ENCODE measurements at places on chromosomes 3 and 15. TPM values are rescaled to one million over a fixed set of nuclear protein-coding genes. Genes with fewer than 3 reads are reported as not detected.

Gene NUSAP1
- 89.6 TPM for total RNA-seq

Gene SATB1
- total RNA-seq = 49.2 TPM

Gene ISL2
- 0.29 TPM for total RNA-seq

Gene PLA2G4E
- total RNA-seq = 0.29 TPM

Gene GP9
- 3.8 TPM for total RNA-seq

Gene C2CD4A
- total RNA-seq = 0.35 TPM

Gene AP3B2
- total RNA-seq = 2.1 TPM

Gene CYP1A2
- not detected for total RNA-seq

Gene CEMIP
- total RNA-seq = 1.6 TPM

Gene EPHA3
- 6.6 TPM for total RNA-seq

Gene LNP1
- 5.1 TPM for total RNA-seq

Gene KBTBD13
- total RNA-seq = 1.2 TPM

Gene XCR1
- 0.35 TPM for total RNA-seq

Gene MORC1
- total RNA-seq = 0.35 TPM

Gene CCR9
- total RNA-seq = 0.18 TPM

Gene ROPN1
- not detected for total RNA-seq

Gene APPL1
- total RNA-seq = 66.7 TPM

Gene NAALADL2
- 37.1 TPM for total RNA-seq

Gene GBE1
- 29.9 TPM for total RNA-seq

Gene PFN2
- 198 TPM for total RNA-seq

Gene SKOR1
- total RNA-seq = 0.29 TPM

Gene CYP11A1
- total RNA-seq = 1.9 TPM

Gene RPN1
- 264 TPM for total RNA-seq

Gene GOLGA8K
- total RNA-seq = not detected

Gene SLC7A14
- 2.9 TPM for total RNA-seq

Gene CSPG4
- 45.7 TPM for total RNA-seq

Gene NMNAT3
- 19.6 TPM for total RNA-seq

Gene ABHD2
- 48.5 TPM for total RNA-seq

Gene CPNE4
- total RNA-seq = 0.53 TPM

Gene PP2D1
- not detected for total RNA-seq

Gene RAD51
- 2.7 TPM for total RNA-seq

Gene NKTR
- total RNA-seq = 133 TPM

Gene SEMA5B
- total RNA-seq = 21.7 TPM

Gene RASGRF1
- 0.35 TPM for total RNA-seq

Gene FANCD2OS
- not detected for total RNA-seq

Gene CAPN3
- total RNA-seq = 121 TPM

Gene GOLGA6B
- total RNA-seq = 0.23 TPM

Gene SCG5
- 7.6 TPM for total RNA-seq

Gene CFAP92
- total RNA-seq = 0.70 TPM

Gene PBRM1
- total RNA-seq = 72.1 TPM

Gene MYRIP
- 2.2 TPM for total RNA-seq

Gene IL17RC
- total RNA-seq = 46.5 TPM

Gene PLSCR2
- total RNA-seq = 0.47 TPM

Gene PSTPIP1
- total RNA-seq = 14.6 TPM

Gene HRH1
- total RNA-seq = 4.3 TPM

Gene MYD88
- total RNA-seq = 22.5 TPM

Gene COL7A1
- 27.4 TPM for total RNA-seq

Gene PPP1R14D
- not detected for total RNA-seq

Gene WDR5B
- total RNA-seq = 5.5 TPM

Gene IL20RB
- total RNA-seq = 0.12 TPM

Gene TRIM69
- total RNA-seq = 17.5 TPM

All from metanephros (tissue), 2 donors.